ENCODE measurements at places on chromosomes 5 and 9.
A peak's percentile ranks its signal among the peaks of the same experiment; 100 is the strongest.

DNA sequence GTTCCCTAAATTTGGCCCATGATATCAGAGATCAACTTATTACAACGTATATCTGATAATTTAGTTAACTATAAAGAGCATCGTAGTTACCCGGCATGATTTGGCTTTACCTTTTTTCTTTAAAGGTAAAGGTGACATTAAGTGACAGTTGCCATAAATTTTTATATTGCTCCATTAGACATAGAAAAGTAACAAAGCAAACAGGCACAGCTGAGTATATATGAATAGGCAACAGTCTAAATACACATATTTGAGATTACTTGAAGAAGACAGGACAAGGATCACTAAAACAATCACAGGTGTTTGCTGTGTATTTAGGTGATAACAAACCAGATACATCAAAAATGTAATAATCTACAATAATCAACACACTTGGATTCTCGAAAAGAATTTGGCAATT is 34.8 kb downstream of the RFX3 start:
- no peak for DNase-seq

DNA sequence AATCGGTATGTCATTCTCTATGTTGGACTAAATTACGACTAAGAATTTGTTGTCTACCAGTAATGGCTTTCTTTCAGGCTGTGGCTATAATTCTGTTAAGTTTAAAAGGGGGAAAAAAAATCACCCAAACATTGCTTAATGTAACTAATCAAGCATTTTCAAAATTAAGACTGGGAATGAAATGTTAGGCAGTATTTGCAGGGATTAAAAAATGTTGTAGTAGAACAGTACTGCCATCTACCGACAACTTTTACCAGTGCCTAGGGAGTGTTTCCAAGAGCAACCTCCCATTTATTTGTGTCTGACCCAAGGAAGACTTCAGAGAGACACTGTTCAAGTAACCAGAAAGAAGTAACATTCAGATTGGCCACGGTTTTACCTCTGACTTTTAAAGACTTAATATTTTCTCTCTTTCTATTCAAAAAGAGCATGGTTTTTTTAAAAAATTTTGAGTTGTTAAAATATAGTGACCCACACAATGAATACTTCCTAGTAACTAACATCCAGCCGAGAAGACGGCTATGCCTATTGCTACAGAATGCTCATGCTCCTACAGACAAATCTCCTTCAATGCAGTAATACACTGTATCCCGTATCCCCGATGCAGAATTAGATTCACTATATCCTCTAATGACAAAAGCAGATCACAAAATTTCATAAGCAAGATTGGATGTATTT is 92.4 kb downstream of the ARL15 start:
- no peak for DNase-seq

DNA sequence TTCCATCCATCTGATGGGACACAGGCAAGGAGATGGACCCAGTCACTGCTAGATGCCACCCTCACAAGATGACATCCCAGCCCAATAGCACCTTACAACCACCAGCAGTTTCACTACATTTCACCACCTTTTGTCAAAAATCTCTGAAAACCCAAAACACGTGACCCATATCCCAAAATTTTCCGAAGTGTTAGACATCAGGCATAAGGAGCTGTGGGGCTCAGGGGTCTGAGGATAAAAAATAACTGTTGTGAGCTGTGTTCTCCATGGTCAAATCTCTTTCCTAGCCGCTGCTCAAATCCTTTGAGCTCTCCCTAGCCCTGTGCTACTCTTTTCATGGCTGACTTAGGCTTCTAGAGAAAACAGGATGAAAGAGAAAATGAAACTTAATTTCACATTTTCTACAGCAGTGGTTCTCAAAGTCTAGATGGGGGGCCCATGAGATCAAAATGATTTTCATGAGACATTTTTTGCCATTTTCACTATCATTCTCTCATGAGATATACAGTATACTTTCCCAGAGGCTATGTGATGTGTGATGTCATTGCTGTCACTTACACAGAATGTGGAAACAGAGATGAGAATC is 40.7 kb downstream of the TIMD4 start:
- DNase-seq = no peak

DNA sequence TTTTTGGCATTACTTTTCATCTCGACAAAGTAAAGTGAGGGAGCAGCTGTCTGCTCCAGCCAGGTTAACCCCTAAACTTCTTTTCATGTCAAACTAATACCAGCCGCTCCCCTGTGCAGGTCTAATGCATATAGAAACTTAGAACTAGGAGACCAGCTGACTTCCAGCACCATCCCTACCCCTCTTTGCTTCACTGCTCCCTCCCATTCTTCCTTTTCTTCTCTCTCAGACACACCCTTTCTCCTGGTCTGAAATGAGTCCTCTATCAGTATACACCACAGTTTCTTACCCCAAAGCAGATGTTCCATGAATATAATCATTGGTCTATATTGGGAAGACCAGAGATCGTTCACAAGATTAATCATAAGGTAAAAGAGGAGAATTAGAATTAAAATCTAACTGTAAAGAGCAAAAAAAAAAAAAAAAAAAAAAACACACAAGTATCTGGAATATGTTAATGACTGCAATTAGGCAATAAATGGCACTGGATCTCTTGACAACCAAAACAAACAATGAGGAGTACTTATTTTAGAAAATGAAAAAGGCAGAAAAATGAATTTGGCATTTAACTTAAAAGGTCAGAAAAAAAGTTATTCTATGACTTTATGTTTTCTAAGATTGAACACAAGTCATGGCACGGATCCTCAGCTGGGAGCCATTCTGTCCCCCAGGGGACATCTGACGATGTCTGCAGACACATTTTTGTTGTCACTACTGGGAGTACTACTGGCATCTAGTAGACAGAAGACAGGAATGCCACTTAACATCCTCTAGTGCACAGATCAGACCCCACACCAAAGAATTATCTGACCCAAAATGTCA is 209.8 kb downstream of the PJA2 start:
- no peak for DNase-seq

DNA sequence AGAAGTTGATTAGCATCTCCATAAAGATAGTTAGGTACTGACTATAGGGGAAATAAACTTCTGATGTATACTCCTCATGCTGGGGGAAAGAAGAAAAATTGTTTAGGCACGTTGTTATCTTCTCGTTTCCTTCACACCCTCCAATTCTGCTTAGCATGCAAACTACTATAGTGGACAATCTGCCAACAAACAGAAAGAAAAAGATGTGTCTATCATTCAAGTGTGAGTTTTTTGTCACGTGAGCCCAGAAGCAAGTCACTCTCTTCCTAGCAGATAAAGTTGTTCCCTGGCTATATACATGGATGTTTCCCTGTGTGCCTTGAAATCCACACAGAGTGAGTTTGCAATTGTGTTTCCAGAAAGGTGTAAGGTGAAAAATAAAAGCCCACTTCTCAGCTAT is 318.4 kb downstream of the CWC27 start:
- no peak for DNase-seq

DNA sequence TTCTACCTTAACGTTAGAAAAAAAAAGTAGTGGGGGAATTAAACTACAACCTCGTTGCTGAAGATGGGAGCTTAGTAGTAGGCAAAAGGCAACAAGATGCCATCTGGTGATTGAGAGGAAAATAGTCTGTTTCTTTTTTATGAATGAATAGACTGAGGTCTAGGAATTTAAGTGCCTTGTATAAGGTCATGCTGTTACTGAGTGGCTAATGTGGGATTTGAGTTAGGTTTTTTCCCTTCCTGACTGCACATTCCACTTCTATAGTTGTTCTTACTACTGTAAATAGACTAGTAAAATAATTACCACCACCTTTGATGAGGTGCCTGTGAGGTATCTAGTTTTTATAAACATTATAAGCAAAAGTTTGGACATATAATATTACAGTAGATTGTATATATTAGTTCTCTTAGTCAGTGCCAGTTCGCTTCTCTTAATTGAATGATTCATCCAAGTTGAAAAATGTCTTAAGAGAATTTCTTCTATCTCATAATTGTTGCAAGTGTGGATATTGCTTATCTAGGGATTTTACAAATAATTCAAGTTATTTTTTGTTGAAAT is 19.1 kb downstream of the FSD1L start:
- DNase-seq = no peak

DNA sequence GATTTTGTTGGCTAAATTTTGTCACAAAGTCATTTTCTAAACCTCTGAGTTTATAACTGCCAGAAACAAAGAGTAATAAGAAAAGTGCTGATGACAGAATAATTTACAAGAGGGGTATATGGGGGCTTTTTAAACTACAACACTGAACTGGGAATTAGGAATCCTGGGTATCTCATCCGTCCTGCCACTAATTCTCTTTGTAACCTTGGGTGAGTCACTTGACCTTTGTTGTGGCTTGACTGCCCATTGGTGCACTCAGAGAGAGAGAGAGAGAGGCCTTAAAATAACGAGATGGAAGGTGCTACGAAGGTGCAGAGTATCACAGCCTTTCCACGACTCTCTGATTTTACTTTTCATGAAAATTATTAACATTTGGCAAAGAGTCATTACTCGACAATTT is 130.3 kb upstream of the CNTLN start:
- DNase-seq = no peak

- peak; percentile 12 for DNase-seq
These were observed 757 bp downstream of the NRARP start for GRCh38 chr9:137301081-137301947.

DNA sequence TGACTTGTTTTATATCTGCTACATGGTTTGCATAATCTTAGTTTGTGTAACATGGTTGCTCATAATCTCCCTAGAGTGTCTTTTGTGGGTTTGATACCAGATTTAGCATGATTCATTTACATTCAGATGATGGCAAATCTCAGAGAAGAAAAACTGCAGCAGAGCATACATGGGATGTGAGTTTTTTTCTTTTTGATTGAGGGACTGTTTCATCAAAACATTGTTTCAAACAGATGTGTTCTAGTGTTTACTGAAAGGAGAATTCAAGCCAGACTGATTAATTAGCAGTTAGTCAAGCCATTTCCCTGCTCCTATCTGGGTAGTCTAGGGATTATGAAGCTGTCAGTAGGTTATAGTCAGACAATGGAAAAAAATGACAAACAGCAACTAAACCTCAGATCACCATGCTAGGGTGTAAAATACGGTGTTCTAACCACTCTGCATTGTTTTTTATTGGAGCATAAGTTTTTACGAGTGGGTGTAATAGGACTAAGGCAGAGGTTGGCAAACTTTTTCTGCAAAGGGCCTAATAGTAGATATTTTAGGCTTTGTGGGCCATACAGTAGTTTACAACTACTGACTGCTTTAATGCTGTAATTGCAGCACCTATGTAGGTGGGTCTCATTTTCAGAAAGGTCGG is 10.5 kb upstream of the GDNF start:
- DNase-seq = no peak

- no peak for DNase-seq
These were observed 13.0 kb downstream of the SNX24 start for GRCh38 chr5:122858451-122858850.

- peak; percentile 20 for DNase-seq
These were observed 554 bp downstream of the SDHA start for GRCh38 chr5:218457-219291.

DNA sequence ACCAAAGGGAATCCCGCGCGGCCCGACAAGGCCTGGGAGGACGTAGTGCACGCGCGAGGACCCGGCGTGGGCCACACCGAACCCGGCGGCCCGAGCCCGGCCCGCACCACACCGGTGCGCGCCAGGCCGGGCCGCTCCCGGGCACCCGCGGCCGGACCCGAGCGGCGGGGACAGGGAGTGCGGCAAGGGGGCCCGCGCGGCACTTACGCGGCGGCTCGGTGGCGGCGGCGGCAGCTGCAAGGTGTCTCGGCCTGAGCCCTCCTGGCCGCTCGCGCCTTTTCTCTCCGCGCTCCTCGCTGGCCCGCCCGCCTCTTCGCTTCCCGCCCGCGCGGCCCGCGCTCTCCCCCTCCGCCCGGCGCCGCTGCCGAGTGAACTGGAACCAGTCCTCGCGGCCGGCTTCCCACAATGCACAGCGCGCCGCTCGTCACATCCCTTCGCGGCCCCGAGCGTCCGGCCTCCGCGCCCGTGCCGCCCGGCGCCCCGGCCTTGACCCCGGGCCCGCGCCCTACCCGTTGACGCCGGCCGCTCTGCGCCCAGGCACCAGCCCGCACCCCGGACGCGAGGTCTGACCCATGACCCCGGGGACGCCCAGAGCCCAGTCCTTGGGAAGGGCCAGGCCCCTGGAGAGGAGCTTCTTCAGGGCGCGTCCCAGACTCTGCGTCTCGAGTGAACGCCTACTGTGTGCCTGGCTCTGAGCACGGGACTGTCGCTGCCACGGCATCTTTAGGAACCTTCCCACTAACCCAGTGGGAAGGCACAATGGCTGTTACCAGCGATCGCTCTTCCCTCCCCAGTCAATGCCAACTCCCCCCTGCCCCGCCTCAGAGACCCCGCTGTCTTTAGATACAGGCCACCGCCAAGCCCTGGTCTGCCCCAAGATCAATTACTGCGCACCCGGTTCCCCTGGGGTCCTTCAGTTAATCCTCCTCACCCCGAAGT is at the start of gene MACROH2A1:
TSS of gene MACROH2A1 (minus strand) at position 377 of the 939 bp plus-strand sequence. CDS start 10,138 bp downstream, outside the sequence.
- peak; percentile 68 for DNase-seq

- no peak for DNase-seq
These were observed 1.5 kb upstream of the DPP7 start for GRCh38 chr9:137116027-137116507.

GRCh38 chr9:1049641-1050040 is 516 bp upstream of the DMRT2 start:
- DNase-seq = no peak

DNA sequence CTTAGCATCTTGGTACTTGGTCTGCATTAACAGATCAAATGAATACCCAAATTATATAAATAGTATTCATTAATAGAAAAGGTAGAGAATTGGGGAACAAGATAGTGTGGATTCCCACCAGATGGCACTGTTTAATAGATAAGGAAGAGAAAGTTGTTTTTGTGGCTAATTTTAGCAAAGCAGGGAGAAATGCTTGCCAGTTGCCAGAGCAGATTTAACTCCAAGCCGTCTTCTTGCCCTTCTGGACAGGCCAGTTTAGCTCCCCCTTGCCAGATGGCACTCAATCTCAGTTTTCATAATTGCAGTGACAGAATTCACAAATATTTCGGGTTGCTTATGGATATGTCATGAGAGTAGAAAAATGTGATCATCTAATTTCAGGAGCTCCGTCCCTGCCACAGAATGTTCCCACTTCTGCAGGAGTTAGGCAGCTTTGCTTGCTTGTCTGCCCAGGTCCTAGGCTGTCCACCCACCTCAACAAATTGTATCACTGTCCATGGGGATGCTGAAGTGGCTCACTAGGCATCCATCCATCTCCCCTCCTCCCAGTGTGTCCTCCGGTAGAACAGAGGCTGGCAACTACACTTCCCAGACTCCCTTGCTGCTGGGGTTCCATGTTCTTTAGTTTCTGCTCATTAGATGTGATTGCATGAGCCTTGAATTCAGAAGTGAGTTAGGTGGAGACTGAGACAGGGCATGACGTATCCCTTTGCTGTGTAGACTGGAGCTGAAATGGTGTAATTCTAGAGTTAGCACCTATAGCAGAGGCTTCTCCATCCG is 11.8 kb upstream of the HEXB start:
- no peak for DNase-seq

- DNase-seq = no peak
These were observed 335.0 kb upstream of the TUSC1 start for GRCh38 chr9:26013199-26013598.

DNA sequence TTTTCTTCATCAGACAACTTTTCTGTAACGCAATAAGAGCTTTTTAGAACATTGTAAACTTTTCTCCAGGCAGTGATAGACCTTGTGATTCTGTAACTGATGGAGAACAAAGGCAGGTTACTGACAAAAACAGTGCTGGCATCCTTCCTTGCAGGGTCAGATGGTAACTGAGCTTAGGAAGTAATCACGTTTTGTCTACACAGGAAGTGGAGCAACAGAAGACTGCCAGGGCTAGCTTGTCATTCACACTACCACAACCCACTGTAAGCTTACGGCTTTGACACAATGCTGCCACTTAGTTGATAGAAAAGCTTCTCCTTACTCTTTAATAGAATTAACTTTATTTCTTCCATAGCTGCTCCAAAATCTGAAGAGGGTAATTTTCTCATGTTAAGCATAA is 46.8 kb downstream of the FBN2 start:
- no peak for DNase-seq
